ENCODE measurements at places on chromosomes 2 and 18. TPM values are rescaled to one million over a fixed set of nuclear protein-coding genes. Genes with fewer than 3 reads are reported as not detected.

DNA sequence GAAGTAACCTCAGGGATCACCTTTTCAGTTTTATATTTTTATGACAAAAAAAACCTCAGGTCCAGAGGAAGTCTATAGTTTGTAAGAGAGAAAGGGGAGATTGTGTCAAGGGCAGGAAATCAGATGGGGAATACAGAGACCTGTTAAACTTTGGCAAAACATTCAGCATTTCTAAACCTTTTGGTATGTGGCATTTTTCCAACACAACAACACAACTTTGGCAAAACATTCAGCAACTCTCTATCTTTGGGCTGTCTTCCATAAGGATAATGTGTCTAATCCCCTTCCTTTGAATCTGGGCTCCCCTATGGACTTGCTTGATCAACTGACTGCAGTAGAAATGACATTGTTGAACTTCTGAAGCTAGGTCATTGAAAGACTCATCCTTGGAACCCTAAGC, 220.6 kb upstream of the CCDC68 start:
- DNase-seq: no peak
- H3K27ac ChIP-seq: no peak overlapping the region
- no peak overlapping the region for H3K4me3 ChIP-seq
- H3K27me3 ChIP-seq: no peaks in the 10 kb centered on the region

- H3K36me3 ChIP-seq: peaks cover 87% of the 10 kb centered on the region
- no peaks in the 10 kb centered on the region for H3K4me1 ChIP-seq
- no peak overlapping the region for H3K27ac ChIP-seq
- no peaks in the 10 kb centered on the region for H3K27me3 ChIP-seq
- H3K4me3 ChIP-seq: no peak overlapping the region
These were observed 36.7 kb downstream of the RMC1 start for GRCh38 chr18:23539911-23540525.

DNA sequence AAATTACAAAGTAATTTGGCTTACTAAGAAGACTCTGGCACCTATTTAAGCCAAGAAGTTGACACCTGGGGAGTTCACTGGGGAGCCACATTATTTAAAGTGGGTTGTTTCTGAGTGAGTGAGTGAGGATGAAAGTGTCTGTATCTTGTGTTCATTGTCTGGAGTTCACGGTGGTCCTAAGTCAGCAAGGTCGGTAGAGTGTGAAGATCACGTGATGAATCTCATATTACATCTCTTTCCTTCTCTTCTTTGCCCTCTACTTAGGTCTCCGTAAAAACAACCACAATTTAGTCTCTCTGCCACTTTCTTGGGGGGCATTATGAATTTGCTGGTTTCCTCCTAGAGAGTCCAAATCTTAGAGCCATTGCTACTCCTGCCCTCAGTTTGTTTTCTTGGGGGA, 67.8 kb downstream of the DIS3L2 start:
- H3K4me3 ChIP-seq: no peak overlapping the region
- H3K4me1 ChIP-seq: no peaks in the 10 kb centered on the region
- peaks cover 9% of the 10 kb centered on the region for H3K36me3 ChIP-seq
- H3K27me3 ChIP-seq: no peaks in the 10 kb centered on the region
- H3K27ac ChIP-seq: no peak overlapping the region
- DNase-seq: no peak

IL18R1 gene
- total RNA-seq: 5.0 TPM

- H3K36me3 ChIP-seq: peaks cover 57% of the 10 kb centered on the region
- H3K4me3 ChIP-seq: no peak overlapping the region
- H3K27ac ChIP-seq: peak overlapping the region; percentile 82
These were observed 3.2 kb downstream of the GPR17 start for GRCh38 chr2:127649100-127649611.

UPP2 gene
- total RNA-seq: not detected

DNA sequence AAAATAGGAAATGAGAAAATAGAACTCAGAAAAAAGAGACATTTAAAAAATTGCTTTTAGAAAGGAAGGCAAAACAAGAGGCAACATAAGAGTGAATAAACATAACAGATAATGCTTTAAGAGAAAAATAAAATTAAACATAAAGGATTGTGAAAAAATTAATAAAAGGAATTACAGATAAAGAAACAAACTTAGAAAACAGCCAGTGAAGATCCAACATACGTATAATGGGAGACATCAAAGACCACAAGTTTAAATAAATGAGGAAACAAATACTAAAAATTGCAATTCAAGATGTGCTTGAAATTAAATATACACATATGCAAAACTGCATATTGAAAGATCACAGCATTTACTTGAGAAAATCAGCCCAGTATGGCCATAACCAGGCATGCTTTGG, 448.9 kb downstream of the NBAS start:
- H3K27ac ChIP-seq: no peak overlapping the region
- H3K36me3 ChIP-seq: no peaks in the 10 kb centered on the region
- no peak for DNase-seq
- H3K4me1 ChIP-seq: no peaks in the 10 kb centered on the region

DNA sequence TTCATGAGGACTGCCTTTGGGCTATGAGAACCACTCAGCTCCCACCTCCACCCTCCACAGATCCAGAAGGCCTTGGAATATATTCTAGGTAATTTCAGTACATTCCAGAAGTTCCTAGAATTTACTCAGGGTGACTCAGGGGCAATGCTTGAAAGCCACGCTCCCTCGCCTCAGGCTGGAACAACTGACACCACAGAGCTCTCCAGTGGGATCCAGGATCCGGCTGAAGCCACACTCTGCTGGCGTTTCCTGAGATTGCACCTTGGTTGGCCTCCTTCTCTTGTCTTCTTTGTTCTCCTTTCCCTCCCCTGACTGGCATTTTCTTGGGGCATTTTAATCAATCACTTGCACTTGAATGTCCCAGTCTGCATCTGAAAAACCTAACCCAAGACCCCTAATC, 92.6 kb upstream of the KCNE4 start:
- no peaks in the 10 kb centered on the region for H3K27me3 ChIP-seq
- no peak for DNase-seq
- H3K4me3 ChIP-seq: no peak overlapping the region
- H3K4me1 ChIP-seq: no peaks in the 10 kb centered on the region

GRCh38 chr18:3649633-3650426, 199.9 kb downstream of the TGIF1 start:
- no peaks in the 10 kb centered on the region for H3K36me3 ChIP-seq
- H3K4me1 ChIP-seq: peaks cover 30% of the 10 kb centered on the region
- H3K27me3 ChIP-seq: no peaks in the 10 kb centered on the region
- peak; percentile 79 for DNase-seq
- peak overlapping the region; percentile 9 for H3K27ac ChIP-seq
- no peak overlapping the region for H3K4me3 ChIP-seq

DNA sequence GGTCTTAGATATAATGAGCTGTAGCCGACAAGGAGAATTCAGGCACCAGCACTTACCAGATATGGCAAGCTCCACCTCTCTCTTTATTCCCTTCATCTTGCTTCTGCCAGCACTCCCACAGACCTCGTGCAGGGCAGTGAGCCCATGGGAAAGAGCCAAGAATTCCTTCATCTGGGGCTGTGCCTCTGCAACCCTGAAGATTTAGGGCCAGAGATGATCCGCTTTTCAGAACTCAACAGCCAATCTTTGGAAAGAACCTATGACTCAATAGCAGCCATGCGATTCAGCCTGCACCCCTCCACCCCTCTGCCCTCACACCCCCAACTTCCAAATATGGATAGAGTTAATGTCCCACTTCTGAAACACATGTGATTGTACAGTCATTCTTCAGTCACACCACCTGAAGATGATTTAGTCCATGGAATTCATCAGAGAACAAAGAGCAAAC, 533.7 kb upstream of the TNP1 start:
- H3K4me1 ChIP-seq: no peaks in the 10 kb centered on the region
- peak; percentile 74 for DNase-seq
- no peak overlapping the region for H3K27ac ChIP-seq
- no peak overlapping the region for H3K4me3 ChIP-seq
- H3K27me3 ChIP-seq: no peaks in the 10 kb centered on the region

- H3K36me3 ChIP-seq: no peaks in the 10 kb centered on the region
- H3K4me3 ChIP-seq: no peak overlapping the region
- H3K4me1 ChIP-seq: no peaks in the 10 kb centered on the region
These were observed 13.4 kb downstream of the NEDD4L start for GRCh38 chr18:58057291-58057965.

DNA sequence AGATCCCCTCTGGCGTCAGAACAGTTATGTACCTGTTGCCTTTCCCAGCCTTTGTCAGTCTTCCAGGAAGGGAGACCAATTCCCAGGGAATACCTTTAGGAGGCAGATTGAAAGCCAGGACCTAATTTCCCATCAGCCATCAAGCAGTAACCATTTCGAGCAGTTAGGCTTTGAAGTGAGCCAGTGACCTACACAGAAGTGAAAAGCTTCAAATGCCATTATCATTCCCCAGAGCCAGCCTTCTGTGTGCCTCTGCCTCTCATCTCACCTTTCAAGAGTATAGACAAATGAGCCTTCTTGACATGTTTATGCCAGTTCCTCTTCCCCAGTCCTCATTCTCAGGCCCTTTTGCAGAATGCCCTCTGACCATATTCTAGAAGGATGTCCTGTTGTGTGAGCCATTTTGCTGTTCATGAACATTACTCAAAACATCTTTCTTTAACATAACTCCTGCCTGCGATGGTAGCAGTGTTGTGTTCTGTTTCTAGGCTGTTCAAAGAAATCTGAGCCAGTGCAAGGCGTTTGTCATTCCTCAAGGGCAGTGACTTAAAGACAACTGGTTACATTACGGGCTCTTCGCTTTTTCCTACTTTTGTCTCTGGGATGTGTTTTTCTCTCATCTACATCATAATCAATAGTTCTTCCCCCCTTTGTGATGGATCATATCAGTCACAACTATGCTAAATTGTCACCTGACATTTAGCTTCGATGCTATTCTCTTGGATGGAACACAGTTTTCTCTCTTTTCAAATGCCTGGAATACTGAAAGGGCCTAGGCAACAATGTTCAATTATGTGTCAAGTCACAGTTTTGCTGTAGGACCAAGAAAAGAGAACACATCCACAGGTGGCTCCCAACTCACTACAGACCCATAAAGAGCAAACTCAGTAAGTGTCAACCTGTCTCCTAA, 138.6 kb downstream of the ALK start:
- no peaks in the 10 kb centered on the region for H3K36me3 ChIP-seq
- no peak overlapping the region for H3K27ac ChIP-seq
- no peak overlapping the region for H3K4me3 ChIP-seq
- DNase-seq: no peak

GRP gene
- not detected for total RNA-seq

IRS1 gene
- 15.8 TPM for total RNA-seq

CYTIP gene
- 3.3 TPM for total RNA-seq

GRCh38 chr18:25365242-25365641, 13.3 kb upstream of the ZNF521 start:
- H3K27ac ChIP-seq: no peak overlapping the region
- no peak for DNase-seq
- H3K27me3 ChIP-seq: no peaks in the 10 kb centered on the region
- no peaks in the 10 kb centered on the region for H3K36me3 ChIP-seq

GRCh38 chr2:145592361-145592760, 1072.4 kb upstream of the ZEB2 start:
- H3K4me1 ChIP-seq: no peaks in the 10 kb centered on the region
- no peak overlapping the region for H3K27ac ChIP-seq
- H3K4me3 ChIP-seq: no peak overlapping the region
- no peaks in the 10 kb centered on the region for H3K27me3 ChIP-seq

DNA sequence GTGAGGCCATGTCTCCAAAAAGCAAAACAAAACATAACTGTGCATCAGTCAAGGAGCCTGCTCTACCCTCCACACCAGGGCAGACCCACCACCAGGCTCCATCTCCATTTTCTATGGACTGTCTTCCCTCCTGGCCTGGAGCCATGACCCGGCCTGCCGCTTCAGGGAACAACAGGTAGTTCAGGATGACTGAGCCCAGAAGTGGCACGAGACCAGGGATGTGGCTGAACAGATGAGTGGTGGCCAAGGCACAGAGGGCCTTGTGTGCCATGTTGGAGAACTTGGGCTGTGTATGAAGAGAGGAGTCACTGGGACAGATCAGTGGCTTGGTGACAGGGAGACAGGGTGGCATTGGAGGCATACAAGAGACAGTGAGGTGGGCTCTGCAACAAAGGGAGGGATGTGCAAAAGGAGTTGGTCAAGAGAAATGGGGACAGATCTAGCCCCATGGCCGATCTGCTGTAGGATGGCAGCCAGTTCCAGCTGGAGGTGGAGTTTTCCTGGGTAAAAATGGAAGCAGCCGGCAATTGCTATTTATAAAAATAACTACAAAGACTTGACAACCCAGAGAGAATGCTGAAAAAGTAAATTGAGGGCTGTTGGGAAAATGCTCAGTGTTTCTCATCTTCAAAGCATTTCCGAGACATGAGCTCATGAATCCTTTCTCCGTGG, 35.0 kb downstream of the TMEM177 start:
- peaks cover 7% of the 10 kb centered on the region for H3K4me1 ChIP-seq
- no peaks in the 10 kb centered on the region for H3K36me3 ChIP-seq
- no peak overlapping the region for H3K27ac ChIP-seq
- H3K4me3 ChIP-seq: no peak overlapping the region
- no peaks in the 10 kb centered on the region for H3K27me3 ChIP-seq
- DNase-seq: no peak

DNA sequence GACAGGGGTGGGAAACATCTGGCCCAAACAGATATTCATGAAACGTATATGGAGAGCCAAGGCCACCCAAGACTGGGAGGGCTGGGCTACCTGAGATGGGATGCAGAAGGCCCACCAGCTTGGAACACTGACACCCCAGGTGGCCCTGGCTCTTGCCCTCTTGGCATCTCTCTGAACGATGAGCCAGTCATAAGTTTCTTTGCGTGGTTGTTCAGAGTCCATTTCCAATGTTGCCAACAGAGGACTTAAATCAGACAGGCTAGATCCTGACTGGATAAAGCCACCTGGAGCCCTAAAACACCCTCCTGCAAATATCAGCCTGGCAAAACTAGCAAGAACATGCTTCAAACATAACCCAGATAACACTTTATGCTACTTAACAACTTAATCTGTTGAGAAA, 42.6 kb downstream of the LPIN2 start:
- peaks cover 69% of the 10 kb centered on the region for H3K4me1 ChIP-seq
- DNase-seq: no peak
- no peak overlapping the region for H3K27ac ChIP-seq
- no peak overlapping the region for H3K4me3 ChIP-seq

- H3K27ac ChIP-seq: peak overlapping the region; percentile 81
- no peak overlapping the region for H3K4me3 ChIP-seq
- H3K36me3 ChIP-seq: no peaks in the 10 kb centered on the region
- H3K27me3 ChIP-seq: no peaks in the 10 kb centered on the region
- no peaks in the 10 kb centered on the region for H3K4me1 ChIP-seq
These were observed 287.8 kb upstream of the CCDC68 start for GRCh38 chr18:55247032-55247431.

GRCh38 chr2:154551649-154552048, 146.8 kb upstream of the KCNJ3 start:
- no peak for DNase-seq
- no peaks in the 10 kb centered on the region for H3K27me3 ChIP-seq
- H3K4me3 ChIP-seq: no peak overlapping the region
- no peak overlapping the region for H3K27ac ChIP-seq

DNA sequence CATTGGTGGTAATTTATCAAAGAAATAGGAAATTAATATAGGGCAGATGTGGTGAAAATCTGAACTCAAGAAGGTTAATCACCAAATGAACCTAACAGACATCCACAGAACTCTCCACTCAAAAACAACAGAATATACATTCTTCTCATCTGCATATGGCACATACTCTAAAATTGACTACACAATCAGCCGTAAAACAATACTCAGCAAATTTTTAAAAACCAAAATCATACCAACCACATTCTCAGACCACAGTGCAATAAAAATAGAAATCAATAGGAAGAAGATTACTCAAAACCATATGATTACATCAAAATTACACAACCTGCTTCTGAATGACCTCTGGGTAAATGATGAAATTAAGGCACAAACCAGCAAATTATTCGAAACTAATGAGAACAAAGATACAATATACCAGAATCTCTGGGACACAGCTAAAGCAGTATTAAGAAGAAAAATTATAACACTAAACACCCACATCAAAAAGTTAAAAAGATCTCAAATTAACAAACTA, 31.0 kb downstream of the RBM43 start:
- no peaks in the 10 kb centered on the region for H3K27me3 ChIP-seq
- DNase-seq: no peak
- H3K36me3 ChIP-seq: no peaks in the 10 kb centered on the region
- no peak overlapping the region for H3K27ac ChIP-seq
